ENCODE measurements at places on chromosomes 12 and 14.

DNA sequence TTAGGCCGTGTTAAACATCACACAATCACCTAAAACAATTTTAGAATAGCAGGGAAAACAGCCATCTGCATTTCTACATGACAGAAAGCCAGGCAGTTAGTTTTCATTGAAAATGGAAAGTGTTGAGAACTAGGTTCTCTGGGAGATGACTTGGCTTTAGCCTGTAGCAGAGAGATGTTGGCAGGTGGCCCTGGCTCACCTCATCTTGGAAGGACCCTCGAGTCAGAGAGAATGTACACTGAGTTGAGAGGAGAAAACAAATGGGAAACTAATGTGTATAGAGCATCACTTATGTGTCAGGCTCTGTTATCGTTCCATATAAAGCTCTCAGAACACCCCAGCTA is 51.9 kb downstream of the SUSD6 start:
- DNase-seq: no peak

DNA sequence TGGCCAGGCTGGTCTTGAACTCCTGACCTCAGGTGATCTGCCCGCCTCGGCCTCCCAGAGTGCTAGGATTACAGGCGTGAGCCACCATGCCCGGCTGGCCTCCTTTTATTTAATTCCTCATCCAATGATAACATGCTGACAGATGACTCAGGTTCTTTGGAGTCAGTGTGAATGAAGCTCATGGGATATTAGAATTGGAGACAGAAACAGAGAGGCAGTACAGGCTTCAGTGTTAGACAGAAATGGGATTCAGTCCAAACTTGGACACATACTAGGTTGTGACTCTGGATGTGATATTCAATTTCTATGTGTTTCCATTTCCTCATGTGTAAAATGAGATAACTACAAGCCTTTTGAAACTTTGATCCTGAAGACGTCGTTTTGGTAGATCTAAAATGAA is 47.3 kb downstream of the PDE3A start:
- DNase-seq: no peak

GRCh38 chr12:54374562-54375258 is 9.8 kb downstream of the ZNF385A start:
- DNase-seq: no peak

- no peak for DNase-seq
These were observed 56.5 kb upstream of the DLK1 start for GRCh38 chr14:100670017-100670752.

GRCh38 chr12:118870551-118870950 is 110.8 kb upstream of the SRRM4 start:
- DNase-seq: no peak

DNA sequence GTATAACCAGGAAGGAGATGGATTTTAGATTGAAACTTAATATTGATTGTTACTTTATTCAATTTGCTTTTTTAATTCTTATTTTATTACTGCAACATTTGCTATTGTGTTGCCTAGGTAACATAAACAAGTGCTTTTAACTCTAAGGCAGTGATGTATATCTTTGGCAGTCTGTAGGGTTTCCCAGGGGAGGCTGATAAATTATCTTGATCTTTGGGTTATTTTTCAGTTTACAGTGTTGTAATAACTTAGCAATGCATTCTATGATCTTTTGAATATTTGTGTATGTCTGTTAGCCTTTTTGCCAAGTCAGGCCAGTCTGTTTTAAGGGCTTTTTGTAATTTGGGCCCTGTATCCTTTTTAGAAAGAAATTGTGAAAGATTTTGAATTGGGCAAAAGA is 7.8 kb upstream of the DTD2 start:
- DNase-seq: no peak

GRCh38 chr12:29519585-29520182 is 22.2 kb upstream of the OVCH1 start:
- no peak for DNase-seq

GRCh38 chr12:101859664-101860607 is 17.4 kb upstream of the DRAM1 start:
- DNase-seq: no peak

DNA sequence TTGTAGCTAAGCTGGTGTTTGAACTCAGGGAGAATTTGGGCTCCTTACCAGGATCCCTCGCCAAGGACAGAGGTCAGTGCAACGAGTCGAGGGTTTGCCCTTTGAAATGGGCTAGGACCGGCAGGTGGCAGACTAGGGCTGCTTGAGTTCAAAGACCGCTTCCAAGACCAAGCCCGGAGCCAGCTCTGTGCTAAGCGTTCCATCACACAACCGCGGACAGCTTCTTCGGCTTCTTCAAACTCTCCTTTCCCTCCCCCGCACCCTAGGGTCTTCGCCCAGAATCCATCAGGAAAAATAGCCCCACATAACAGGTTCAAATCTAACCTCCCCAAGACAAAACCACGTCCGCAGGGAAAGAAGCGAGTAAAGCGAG is 705 bp upstream of the FLVCR2 start:
- peak; percentile 40 for DNase-seq

DNA sequence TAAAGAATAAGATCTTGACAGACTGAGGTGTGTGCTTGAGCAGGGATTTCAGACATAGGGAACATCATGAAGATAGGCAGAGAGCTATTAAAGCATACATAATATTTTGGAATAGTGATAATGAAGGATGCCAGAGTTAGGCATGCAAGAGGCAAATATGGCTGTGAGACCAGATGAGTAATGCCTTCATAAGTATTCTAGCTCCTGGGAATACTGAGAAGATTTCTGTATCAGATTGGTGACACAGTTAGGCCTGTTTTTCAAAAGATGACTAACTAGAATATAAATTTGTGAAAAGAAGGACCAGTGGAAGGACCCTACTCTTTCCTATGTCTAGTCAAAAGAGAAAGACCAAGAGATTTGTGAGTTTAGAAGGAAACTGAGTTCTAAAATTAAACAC is 108.8 kb downstream of the TXNDC16 start:
- DNase-seq: no peak

- no peak for DNase-seq
These were observed 260.8 kb upstream of the G2E3 start for GRCh38 chr14:30297876-30298795.

- DNase-seq: no peak
These were observed 13.8 kb downstream of the TESC start for GRCh38 chr12:117085318-117085947.

- no peak for DNase-seq
These were observed 470.3 kb downstream of the VRK1 start for GRCh38 chr14:97267509-97267908.

DNA sequence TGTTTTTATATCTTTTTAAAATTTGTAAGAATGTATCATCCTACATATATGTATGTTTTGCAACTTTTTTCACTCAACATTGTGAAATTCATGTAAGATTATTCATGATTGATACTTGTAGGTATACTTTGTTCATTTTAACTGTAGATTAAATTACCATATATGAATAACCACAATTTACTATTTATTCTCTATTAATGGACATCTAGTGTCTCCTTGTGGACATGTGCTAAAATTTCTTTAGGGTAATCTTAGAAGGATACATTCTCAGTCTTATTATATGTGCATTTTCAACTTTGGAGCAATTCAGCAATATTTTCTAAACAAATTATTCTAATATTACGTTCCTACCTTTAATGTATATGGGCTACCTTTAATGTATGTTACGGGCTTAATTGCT is 192.4 kb downstream of the FUT8 start:
- DNase-seq: no peak

GRCh38 chr14:23008831-23009230 is 1.1 kb downstream of the C14orf93 start:
- DNase-seq: no peak

GRCh38 chr12:19150273-19150900 is 20.9 kb downstream of the PLEKHA5 start:
- DNase-seq: no peak

- no peak for DNase-seq
These were observed 25.9 kb downstream of the SUDS3 start for GRCh38 chr12:118402251-118402650.

- no peak for DNase-seq
These were observed 108.5 kb downstream of the ARF6 start for GRCh38 chr14:50001151-50001998.

DNA sequence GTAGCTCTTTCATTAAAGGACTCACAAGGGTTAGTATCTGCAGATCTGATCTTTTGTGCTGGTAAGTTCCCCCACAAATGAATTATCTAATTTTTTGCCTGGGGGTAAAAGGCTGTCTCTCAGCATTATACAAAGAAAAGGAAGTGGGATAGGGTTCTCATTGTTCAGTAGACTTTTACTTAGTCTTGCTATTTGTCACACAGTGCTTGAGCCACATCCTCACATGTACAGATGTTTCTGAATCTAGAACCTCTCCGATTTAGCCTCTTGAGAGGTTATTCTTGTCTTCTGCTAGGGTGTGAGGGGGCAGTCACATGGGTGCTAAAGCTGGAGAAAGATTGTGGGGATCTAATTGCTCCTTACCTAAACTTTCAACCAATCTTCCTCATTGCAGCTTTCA is 93.0 kb downstream of the SLC41A2 start:
- DNase-seq: no peak

DNA sequence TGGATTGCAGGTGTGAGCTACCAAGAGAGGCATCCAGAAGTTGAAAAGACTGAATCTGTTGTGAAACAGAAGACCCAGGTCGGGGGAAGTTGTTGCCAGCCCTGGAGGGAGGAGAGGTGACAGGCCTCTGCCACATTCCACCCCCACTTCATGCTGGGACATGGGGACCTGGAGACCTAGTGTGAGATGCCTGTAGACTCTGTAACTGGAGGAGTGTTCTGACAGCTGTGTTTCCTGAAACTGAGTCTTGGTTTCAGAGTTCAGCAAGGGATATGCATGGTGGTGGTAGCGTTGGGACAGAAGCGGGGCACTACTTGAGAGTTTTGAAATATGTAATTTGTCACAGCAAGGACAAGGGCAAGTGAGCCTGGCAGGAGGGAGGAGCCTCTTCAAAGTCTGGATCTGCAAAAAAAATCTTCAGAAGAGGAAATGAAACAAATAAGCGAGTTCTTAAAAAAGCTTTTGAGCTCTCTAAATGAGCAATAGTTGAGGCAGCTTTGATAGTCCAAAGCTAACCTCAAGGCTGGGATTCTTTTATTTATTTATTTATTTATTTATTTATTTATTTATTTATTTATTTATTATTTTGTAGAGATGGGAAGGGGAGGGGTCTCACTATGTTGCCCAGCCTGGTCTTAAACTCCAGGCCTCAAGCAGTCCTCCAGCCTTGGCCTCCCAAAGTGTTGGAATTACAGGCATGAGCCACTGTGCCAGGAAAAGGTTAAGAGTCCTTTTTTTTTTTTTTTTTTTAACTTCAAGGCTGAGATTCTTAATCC is 58.9 kb upstream of the EEA1 start:
- no peak for DNase-seq

- no peak for DNase-seq
These were observed 141.6 kb upstream of the CPSF6 start for GRCh38 chr12:69097619-69098368.

DNA sequence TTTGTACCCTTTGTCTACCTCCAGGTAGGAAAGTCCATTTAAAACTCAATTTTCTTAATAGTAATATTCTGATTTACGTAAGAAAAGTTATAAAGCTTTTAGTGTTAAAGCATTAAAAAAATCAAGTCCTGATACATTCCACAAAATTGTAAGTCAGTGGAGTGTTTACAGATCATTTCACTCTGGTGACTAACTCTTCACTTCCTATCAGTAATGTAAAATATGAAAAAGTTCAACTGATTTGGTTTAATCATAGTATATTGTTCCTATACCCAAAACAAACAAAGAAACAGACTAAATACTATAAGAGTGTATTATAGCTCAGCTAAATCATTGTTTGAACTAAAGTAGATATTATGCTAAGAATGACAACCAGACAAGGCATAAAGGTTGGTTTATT is 85.9 kb downstream of the VEZT start:
- no peak for DNase-seq

DNA sequence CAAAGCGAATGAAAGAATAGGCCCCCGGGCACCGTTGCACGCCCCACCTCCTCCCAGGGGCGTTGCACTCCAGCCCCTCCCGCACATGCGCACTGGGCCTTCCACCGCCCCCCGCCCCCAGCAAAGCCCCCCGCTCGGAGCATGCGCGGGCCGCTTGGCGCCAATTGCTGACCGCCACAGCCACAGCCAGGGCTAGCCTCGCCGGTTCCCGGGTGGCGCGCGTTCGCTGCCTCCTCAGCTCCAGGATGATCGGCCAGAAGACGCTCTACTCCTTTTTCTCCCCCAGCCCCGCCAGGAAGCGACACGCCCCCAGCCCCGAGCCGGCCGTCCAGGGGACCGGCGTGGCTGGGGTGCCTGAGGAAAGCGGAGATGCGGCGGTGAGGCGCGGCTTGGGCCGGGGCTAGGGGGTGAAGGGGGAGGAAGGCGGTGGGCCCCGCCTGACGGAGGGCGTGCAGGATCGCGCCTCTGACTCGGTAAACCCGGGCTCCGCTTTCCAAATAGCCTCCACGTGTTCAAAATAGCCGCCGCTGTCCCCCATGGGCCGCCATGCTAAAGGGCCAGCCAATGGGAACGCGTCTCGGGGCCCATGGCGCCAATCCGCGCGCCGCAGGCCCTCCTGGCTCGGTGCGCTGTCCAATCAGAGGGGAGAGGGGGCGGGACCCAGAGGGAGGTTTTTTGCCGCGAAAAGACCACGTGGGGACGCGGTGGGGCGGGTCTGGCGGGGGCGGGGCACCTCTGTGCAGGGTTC is at the start of gene UNG:
Gene UNG (plus strand): TSS at position 163 of the 748 bp plus-strand sequence. CDS start 83 bp downstream, at position 246.
- peak; percentile 78 for DNase-seq

- no peak for DNase-seq
These were observed 24.3 kb downstream of the SEL1L start for GRCh38 chr14:81509321-81509720.

DNA sequence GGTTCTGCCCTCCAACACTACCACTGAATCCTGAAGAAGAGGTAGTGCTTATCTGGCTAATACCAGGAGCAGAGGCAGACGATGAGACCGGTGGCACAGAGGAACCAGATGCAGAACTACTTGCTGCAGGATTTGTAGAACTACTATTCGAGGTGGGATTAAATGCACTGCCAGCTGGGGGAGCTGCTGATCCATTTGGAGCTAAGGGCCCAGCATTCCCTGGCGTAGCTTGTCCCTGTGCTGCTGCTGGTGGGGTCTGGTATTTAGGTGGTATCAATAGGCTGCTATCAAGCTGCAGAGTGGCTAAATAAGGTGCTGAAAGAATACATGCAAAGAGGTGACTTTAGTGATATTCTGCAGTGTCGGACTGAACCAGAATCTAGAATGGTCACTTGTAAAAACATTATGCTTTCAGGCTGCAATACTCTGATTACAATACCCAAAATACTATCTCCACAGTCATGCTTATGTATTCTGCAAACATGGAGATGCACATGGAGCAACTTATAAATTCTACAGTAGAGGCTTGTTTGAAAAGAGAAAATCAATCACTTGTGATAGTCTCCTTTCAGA is 294.2 kb downstream of the MED13L start:
- DNase-seq: no peak

GRCh38 chr12:104460973-104461698 is 4.4 kb downstream of the CHST11 start:
- no peak for DNase-seq

GRCh38 chr14:98240376-98240775 is 1031.6 kb downstream of the BCL11B start:
- DNase-seq: no peak

DNA sequence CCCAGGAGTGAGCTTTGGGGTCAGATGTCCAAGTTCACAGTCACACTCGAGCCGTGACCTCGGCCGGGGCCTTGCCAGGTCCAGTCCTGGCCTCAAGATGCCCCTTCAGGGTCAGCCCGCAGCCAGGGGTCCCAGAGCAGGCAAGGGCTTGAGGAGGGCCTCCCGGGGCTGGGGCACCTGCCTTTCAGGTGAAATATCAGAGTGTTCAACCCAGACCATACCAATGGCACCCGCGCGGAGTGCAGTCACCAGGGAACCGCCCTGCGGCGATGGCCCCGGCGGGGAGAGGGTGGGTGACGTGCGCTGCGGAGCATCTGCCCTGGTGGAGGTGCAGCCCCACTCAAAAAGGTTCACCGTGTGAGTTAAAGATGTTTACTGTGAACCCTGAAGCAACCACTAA is 16.9 kb downstream of the LRCOL1 start:
- DNase-seq: no peak
